ENCODE measurements at places on chromosomes 3 and 15.

DNA sequence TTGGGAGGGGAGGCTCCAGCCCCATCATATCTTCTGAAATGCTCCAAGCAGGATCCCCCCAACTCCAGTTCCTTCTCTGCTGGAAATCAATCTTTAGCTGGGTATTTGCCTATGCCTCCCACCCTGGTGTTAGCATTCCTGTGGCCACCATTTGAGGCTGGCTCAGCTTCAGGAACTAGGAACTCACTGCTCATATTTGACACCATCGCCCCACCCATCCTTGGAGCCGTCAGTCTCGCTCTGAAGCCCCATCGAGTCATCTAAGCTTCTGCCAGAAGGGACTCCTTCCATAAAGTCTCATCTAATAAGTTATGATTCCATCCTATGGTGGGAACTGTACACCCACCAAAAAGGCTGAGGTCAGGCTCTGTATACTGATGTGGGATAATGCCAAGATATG, 26.4 kb downstream of the PRKCD start:
- ATAC-seq = no peak

- ATAC-seq = no peak
Observed at GRCh38 chr15:96335411-96336024, 5.0 kb downstream of the NR2F2 start.

GRCh38 chr15:77440378-77440999, 19.8 kb downstream of the HMG20A start:
- ATAC-seq = no peak

DNA sequence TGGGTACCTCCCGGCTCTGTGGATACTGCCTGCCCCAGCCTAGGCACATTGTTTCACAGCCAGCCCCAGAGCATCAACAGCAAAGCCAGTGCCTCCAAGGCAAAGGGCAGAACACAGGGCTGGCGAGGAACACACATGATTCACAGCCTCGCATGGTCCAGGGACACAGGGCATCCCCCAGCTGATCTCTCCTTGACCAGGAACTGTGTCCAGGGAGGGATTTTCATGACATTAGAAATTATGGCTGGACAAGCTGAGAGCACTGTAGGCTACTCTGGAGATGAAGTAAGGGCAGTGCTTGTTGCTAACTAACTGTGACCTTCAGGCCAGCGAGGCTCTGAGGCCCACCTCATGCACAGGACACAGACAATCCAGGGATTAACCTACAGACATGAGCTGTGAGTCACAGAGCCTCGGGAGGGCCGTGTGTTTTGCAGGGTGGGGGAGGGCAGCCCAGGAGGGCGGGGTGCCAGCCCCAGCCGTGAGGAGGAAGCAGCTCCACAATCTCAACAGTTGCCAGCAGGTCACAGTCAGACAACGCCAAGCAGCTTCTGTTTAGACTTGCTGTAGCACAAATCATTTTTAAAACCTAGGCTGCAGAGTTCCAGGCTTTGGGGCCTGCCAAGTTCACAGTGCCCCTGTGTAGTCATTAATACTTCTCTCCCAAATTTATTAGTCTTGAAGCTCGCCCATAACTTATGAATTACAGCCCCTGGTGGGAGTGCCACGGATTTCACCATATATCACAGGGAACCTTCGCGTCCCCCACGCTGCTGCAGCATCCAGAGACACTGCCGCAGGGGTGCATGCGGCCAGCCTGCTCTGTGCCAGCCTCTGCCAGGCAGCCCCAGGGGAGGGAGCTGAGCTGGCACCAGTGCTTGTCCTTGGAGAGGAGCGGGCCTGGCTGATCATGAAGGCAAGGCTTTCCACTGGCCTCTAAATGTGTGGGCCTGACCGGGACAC, 114.7 kb downstream of the ETFA start:
- no peak for ATAC-seq

DNA sequence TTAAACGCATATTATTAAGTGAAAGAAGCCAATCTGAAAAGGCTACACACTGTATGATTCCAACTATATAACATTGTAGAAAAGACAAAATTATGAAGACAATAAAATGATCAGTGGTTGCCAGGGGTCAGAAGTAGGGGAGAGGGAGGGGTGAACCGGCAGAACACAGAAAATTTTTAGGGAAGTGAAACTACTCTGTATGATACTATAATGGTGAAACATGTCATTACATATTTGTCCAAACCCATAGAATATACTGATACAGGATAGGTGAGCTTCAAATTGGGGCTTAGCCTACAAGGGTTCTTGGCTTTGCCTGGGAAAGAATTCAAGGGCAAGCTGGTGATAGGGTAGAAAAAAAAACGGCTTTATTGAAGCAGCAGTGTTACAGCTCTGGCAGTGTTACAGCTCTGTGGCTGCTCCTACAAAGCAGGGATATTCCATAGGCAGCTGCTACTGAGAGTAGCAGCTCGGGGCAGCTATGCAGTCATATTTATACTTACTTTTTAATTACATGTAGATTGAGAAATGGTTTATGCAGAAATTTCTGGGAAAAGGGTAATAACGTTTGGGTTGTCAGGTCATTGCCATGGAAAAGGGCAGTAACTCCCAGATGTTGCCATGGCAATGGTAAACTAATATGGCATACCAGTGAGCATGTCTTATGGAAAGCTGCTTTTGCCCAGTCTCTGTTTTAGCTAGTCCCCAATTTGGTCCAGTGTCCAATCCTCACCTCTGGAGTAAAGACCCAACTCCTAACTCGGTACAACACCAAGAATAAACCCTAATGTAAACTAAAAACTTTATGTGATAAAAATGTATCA, 125.1 kb upstream of the SLC25A36 start:
- ATAC-seq = no peak

Data from activated CD4-positive, CD25-positive, alpha-beta regulatory T cell treated with anti-CD3 and anti-CD28 coated beads, Interleukin-2, amount 50 U/mL, for 24 hours (primary cell).